ENCODE measurements at places on chromosomes 3 and 15.

GRCh38 chr3:171646357-171647133 lies 163.7 kb downstream of the PLD1 start:
- DNase-seq, result peak; percentile 28

DNA sequence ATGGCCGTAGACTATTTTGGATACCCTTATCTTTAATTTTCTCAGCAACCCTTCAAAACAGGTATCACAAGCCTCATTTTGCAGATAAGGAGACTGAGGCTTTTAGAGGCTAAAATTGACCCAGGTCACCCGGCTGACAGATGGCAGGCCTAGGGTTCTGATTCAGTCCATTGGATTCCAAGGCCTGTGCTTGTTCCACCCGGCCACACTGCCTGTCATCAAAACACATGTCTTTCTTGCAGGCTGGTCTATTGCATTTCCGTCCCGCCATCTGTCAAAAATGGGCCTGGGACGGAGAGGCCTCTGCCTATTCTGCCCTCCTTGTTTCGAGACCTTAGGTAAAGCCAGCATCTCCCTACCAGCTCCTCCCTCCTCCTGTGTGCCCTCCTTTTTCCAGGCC lies 8.1 kb downstream of the INAFM2 start:
- no peak for DNase-seq

- DNase-seq, result no peak
Observed at GRCh38 chr3:112253301-112253971, 40.6 kb downstream of the SLC9C1 start.

DNA sequence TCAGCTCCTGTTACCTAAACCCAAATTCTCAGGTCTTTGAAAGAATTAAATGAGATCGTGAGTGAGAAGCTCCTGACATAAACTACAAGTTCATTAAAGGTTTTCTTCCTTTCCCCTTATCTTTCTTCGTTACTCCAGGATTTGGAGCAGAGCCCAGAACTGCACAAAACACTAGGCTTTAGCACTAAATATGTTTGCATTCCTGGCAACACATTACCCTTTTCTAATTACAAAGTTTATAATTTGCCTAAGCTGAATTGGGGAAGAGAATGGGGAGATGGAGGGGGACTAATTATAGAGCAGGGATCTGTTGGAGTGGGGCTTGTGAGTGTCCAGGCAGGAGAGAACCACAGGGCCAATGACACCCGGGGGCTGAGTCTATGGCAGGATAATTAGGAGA lies 109.7 kb downstream of the SV2B start:
- DNase-seq, result no peak

GRCh38 chr3:74048699-74049098 lies 424.0 kb upstream of the PDZRN3 start:
- no peak for DNase-seq

DNA sequence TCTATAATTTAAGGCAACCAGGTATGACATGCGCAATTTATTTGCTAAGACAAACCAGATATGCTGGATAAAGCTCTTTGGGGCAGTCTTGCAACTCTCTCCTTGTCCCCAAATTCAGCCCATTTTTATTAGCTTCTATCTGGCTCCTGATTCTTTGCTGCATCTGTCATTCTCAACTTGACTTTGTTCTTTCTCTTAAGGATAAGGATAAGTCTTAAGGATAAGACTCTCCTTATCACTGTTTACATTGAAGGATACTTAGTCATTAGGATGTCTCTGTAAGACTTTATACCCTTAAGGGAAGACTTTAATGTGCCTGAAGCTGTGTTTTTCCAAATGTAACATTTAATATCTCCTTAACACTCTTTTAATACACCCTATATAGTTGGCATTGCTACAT lies 49.2 kb downstream of the ALCAM start:
- DNase-seq, result no peak

DNA sequence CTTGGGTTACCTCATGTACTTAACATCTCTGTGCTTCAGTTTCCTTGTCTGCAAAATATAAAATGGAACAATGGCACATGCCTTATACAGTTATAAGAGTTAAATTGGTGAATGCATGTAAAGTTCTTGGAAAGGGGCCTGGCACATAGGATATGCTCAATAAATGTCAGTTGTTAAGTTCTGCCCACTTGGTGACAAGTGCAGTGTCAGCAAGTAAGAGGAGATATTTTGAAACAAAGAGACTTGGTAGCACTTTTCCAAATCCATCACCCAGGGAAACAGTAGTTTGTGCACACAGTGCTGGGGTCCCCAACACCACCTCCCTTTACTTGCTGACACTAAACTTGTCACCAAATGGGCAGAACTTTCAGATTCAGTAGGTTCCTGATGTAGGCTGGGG lies 19.1 kb downstream of the LRRC31 start:
- no peak for DNase-seq

- no peak for DNase-seq
Observed at GRCh38 chr15:65787260-65787659, 4.8 kb downstream of the DENND4A start.

GRCh38 chr3:108862865-108863798 lies 40.5 kb downstream of the TRAT1 start:
- DNase-seq, result no peak

DNA sequence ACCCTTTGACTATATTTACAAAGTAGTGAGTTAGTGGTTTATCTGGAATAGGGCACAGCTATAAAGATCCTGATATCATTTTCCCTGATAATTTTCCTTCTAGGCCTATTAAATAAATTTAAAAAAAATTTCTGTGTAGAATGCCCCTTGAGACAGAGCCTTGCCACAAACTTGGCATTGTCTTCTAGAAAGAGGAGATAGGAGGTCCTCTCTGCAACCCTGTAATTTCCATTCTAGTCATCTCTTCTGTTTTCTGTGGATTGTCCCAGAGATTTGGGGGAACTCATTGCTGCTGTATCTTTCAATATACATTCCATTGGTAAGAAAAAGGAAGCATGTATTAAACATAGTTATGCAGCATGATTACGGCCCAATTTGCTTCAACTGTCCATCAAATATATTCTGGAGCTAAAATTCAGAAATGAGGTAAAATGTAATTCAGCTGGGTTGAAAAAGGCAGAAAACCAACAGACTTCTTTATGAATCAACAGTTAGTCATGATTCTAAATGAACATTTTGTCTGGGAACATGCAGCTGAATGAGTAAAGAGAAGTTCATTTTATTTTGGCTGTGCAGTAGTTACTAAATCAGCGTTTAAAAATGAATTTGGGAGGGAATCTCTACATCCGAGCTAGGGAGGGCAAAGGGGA lies 401.1 kb downstream of the NAALADL2 start:
- no peak for DNase-seq

DNA sequence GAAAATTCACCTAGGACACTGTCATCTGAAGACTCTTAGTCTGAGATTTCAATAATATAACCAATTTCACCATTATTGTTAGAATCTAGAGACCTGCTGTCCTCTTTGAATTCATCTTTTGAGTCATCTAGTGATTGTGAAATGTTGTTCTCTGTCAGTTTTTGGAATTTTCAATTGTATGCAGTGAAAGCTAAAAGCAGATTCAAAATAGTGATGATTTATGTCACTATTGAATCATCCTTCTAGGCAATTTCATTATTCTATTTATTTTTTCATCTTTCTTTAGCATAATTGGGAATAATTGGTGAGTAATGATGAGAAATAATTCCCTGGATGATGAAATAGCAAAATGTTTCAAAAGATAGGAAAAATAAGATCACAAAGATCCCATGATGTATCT lies 101.7 kb upstream of the EIF1B start:
- no peak for DNase-seq

- no peak for DNase-seq
Observed at GRCh38 chr3:187021748-187022402, 91.5 kb downstream of the ST6GAL1 start.

DNA sequence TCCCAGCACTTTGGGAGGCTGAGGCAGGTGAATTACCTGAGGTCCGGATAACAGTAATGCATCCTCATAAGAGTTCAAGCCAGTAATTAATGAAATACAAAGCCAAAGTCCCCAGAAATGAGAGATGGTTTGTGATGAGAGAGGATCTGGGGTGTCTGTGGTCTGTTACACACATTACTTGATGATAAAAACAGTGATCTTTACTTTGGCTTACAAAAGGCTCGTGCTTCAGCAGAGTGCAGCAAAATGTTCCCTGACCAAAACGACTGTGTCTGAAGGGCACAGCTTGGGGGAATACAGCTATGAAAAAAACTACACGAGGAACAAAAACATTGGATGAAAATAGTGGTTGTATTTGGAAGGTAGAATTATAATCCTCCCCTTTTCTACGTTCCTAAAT lies 40.9 kb downstream of the CRTC3 start:
- DNase-seq, result no peak

DNA sequence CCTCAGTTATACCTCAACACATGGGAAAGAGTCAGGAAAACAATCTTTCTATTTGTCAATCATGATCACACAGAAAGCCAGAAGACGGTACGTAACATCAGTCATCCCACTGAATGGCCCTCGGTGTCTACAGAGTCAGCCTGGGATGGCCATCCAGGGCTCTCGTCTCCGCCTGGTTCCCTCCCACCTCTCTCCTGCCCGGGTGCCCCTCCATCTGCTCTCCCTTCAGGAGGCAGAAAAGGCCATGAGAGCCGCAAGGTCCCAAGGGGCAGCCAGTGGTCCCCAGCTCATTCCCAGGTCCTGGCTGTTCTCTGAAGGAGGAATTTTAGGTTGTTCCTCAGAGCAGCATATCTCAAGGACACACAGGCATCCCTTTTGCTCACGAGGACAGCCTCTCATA lies 4.4 kb upstream of the LRRC15 start:
- no peak for DNase-seq

DNA sequence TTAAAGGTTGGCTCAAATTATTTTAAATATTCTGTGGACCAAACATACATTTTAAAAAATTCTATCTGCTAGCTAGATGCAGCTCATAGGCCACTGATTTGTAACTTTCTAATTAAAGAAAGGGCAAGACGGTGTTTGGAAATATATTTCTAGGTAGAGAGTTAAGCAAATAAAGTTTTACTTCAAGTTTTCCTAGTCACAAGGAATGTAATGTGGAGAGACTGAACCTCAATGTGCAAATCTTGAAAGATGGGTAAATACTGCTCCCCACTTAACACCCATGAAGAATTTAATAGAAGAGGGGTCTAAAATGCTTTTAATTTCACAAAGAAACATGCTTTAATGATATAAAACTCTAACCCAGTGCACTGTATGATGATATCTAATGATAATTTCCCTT lies 175.2 kb downstream of the TIGIT start:
- no peak for DNase-seq

Data from GM04504 (cell line).